Activated CD4-positive, alpha-beta T cell treated with anti-CD3 and anti-CD28 coated beads, Interleukin-2, amount 50 U/mL, for 1 hour (primary cell): ENCODE measurements at places on chromosomes 7 and 10.

DNA sequence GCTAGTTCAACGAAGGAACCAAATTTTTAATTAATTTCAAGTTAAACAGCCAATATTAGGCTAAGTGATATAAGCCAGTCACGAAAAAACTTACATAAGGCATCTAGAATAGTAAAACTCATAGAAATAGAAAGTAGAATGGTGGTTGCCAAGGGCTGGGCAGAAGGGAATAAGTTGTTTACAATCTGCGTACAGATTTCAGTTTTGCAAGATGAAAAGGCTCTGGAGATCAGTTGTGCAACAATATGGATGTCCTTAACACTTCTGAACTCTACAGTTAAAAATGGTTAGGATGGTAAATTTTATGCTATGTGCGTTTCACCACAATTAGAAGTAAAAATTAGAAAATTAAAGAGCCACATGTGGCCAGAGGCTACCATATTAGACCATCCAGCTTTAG, 13.3 kb downstream of the SCRN1 start:
- no peak for DNase-seq

DNA sequence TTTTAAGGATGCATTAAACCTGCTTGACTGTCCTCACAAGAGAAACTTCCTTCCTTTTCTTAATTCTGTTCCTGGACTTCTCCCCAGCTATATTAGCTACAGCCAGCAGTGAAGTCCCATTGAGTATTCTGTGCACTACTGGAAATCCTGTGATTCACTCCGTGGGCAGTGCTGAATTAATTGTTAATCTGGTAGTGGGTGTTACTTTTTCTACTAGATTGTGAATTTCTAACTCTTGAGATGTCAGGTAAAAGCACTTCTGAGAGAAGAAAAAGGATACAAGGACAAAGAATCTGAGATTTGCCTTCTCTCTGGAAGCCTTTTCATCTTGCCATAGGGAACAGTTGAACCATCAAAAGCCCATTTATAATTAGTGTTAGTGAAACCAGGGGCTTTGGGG, 33.9 kb downstream of the CYCS start:
- DNase-seq: no peak

GRCh38 chr10:118447478-118448270, 105.5 kb upstream of the FAM204A start:
- DNase-seq: no peak

DNA sequence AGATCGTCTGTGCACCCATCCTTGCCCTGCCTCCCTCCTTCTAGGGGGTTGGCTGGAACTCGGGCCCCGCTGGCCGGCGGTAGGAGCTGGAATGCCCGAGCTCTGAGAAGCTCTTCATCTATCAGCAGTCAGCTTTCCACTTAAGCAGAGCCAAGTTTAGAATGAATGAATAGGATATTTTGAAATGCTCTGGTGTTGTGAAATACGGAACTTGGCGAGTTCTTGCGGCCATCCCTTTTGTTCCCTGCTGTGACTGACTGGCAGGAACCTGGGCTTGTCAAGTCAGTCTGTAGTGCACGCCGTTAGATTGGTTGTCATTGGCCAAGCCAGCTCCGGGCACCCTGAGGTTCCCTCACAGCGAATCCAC, 33.3 kb downstream of the FOXK1 start:
- DNase-seq: no peak

- no peak for DNase-seq
These were observed 167.0 kb downstream of the CDK14 start for GRCh38 chr7:90763108-90763507.

GRCh38 chr7:150897502-150898474, 45.5 kb downstream of the AOC1 start:
- no peak for DNase-seq

GRCh38 chr7:140542228-140542603, 62.9 kb upstream of the MKRN1 start:
- no peak for DNase-seq

- DNase-seq: no peak
These were observed 192.5 kb upstream of the POT1 start for GRCh38 chr7:125122173-125122572.

DNA sequence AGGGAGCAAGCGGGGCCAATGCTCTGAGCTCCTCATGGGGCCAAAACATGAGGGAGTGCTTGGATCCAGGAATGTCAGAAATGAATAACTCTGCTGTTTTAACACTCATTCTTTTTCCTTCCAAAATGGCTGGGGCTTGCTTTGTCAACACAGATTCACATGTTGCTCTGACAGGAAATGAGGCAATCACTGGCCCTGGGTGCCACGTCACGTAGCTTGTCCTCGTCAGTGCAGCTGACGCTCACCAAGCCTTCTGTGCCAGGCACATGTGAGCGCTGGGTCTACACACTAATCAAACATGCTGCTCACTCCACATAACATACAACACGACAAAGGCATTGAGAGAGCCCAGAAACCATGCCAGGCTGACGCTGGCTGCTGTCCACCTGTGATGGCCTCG, 198.9 kb downstream of the WDR37 start:
- DNase-seq: no peak

- DNase-seq: no peak
These were observed 169.5 kb upstream of the PFKP start for GRCh38 chr10:2897619-2898508.

DNA sequence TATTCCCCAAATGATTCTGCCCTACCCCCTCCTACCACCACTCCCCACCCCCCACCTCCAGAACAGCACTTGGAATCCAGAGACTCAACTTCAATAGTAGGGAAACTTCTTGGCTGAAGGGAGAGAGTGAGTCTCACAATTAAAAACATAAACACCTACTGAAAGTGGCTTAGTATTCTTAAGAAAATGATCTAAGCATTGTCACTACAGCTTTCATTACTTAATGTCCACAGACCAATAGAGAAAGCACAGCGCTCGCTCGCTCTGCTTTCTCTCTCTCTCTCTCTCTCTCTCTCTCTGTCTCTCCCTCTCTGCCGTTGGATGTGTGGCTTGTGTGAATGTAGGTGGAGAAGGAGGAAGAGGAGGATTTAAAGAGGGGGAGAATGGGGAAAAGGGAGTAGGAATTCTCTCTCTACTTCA, 1.5 kb upstream of the SEMA3A start:
- no peak for DNase-seq

DNA sequence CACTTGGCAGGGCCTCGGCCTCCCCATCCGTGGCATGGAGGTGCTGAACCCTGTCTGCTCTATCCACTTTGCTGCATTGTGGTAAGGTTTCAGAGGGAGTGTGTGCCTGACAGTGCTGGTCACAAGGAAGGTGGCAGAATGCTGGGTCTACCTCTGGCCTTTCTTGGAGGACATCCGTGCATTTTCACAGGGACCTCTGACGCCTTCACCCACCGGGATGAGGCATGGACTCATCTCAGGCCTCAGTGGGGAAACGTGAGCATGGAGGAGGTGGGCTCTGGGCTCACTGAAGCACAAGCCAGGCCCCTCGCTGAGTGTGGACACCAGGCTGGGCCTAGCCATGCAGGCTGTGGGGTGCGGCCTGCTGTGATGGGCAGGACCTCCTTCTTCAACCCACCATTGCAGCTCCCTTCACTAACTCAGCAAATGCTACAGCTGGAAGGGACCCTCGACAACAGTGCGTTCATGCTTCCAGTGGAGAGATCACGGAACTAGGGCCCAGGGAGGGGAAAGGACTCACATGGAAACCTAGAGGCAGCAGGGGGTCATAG, 8.6 kb downstream of the TBATA start:
- DNase-seq: no peak

DNA sequence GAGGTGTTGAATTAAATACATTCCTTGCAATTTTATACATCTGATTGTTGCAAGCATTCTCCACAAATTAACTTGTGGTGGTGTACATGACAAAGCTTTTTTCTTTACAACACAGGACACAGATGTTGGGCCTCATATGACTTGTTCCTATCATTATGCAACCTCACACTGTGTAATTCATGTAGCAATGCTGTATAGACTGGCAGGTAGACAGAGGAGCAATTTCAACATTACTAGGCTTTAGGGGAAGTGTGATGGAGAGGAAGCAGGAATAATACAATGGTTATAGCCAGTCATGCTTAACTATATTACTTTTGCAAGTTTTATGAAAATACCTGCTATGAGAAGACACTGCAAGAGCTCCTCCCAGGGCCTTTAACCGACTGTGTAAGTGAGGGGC, 832.1 kb downstream of the CNTNAP2 start:
- no peak for DNase-seq

DNA sequence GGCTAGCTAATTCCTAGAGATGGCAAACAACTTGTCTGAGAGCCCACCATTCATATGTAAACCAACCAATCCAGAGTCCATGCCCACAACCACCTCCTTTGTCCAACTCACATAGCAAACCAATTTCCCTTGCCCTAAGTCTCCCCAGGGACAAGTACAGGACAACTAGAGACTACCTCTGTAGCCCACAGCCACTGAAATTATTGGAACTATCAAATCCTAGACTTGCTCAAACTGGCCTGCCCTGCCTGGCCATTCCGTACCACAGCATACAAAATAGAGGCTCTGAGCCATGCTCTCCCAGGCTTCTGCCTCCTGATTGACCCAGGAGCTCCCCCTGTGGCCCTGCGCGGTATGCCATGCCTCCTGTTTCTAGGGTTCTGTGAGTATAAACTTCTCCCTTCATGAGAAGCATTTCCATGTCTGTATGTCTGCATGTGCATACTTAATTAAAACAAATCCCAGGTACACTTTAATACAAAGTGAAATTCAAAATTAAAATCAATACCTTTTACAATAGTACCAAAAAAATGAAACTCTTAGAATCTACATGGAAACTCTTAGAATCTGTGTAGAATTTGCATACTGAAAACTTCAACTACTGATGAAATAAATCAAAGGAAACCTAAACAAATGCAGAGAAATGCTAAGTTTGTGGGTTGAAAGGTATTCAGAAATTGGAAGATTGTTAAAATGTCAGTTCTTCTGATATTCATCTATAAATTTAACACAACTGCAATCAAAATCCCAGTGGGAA, 4.0 kb upstream of the HECW1 start:
- DNase-seq: peak; percentile 33

- no peak for DNase-seq
These were observed 4.1 kb downstream of the FXYD4 start for GRCh38 chr10:43375401-43376020.

GRCh38 chr7:46129831-46130230, 208.8 kb upstream of the IGFBP3 start:
- DNase-seq: no peak

- no peak for DNase-seq
These were observed 54.6 kb upstream of the OPN4 start for GRCh38 chr10:86599729-86600128.

GRCh38 chr7:91551377-91552175, 287.3 kb downstream of the FZD1 start:
- DNase-seq: no peak

GRCh38 chr7:14888962-14889361, 13.6 kb downstream of the DGKB start:
- DNase-seq: no peak

DNA sequence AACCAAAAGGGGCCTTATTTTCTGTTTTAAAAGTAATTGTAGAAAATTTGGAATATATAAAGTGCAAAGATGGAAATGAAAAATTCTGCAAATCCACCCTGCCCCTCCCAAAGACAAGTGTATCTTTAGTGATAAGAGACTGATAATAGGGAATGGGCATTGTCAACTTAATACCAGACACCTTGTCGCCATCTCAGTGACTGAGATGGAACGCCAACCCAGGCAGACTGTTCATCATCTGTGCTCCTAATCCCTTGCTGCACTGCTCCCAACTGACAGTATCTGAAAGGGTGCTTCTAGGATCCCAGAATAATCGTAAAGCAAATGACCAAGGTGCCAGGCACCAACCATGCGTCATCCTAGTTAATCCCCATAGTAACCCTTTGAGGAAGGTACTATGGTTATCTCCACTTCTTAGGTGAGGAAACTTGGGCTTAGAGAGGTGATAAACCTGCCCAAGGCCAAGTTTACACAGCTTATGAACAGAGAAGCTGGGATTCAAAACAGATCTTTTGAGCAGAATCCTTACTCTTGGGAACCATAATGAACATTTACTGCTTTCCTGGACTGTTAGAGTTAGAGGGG, 583.7 kb downstream of the GATA3 start:
- DNase-seq: no peak

- DNase-seq: peak; percentile 56
These were observed at the start of gene CREB3L2 for GRCh38 chr7:138001529-138002095. Gene CREB3L2 (minus strand): TSS chr7:138002086. CDS start chr7:138001705, 381 bp downstream.

GRCh38 chr10:21314111-21314626, 211.3 kb downstream of the SKIDA1 start:
- DNase-seq: no peak

- no peak for DNase-seq
These were observed 211.8 kb downstream of the CSTF2T start for GRCh38 chr10:51487576-51487975.

DNA sequence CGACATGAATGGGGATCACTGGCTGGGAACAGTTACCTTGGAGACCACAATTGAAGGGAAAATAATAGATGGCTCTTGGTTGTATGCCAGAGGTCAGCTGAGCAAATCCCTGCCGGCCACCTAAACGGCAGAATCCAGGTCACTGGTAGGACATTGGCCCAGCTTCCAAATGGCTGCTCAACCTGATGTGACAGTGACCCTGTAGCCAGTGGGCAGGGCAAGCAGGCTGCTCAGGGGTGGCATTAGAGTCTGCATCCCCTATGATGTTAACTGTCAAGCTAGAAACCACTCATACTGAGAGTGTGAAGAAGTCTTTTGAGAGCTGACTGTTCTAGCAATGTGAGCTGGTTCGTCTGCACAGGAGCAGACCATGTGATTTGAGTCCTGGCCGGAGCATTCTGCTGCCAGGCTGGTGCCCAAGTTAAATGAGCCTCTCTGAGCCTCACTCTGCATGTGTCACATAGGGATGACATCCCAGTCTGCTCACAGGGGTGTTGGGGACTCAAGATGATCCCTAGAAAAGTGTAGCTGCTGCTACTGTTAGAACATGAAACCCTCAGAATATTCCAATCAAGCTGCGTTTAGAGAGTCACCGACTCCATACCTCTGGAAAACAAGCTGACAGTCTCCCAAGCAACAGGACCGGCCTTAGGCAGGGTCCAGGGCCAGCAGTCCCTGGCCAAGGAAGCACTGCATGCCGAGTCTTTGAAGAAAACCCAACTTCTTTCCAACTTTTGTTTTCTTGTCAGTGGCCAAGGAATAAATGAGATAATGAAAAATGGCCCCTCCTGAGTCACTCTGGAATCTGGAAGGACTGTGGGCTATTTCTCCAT, 69.7 kb downstream of the VWA2 start:
- DNase-seq: no peak

DNA sequence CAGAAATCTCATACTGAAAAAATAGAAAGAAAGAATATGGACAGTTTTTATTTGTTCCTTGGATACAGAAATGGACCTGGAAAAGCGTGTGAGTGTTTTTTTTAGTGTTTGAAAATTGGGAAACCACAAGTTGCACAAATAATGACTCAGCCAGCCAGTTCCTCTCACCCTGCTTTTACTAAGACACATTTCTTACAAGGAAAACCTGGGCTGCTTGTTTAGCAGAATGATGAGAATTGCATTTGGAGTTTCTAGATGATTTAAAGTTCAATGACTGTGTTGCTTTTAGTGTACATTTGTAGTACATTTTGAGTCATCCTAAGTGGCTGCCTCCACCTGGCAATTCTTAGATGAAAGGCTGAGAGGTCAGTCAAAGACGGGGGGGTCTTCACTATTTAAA, 218.7 kb downstream of the ABCA13 start:
- DNase-seq: no peak
